ENCODE measurements at places on chromosomes 2 and 18. TPM values are rescaled to one million over a fixed set of nuclear protein-coding genes. Genes with fewer than 3 reads are reported as not detected.

The CPO gene
- total RNA-seq: 0.58 TPM

- no peak for DNase-seq
Measured at GRCh38 chr18:805008-805754, 6.9 kb downstream of the YES1 start.

DNA sequence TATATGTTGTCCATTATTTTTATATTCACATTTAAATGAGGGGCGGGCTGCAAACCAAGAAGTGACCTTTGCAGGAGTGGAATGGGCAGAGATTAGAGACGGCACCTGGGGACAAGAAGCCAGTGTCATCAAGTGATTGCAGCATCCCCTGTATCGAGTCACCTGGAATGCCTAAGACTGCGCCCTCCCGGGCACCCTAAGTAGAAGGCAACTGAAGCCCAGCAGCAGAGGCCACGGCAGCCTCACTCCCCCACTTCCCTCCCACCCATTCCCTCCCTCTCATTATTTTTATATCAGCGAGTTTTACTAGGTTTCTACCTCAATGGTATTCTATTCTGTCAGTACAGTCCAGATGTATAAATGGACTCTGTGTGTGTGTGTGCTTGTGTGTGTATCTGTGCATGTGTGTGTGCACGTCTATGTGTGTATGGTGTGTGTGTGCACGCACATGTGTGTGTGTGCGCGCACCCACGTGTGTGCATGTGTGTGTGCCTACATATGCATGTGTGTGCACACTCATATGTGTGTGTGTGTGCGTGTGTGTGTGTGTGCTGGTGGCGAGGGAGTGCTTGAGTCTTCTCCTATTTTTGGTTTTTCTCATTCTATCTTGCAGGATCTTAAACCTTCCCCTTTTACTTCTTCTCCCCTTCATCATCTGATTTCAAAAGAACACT lies 106.8 kb upstream of the SLC66A3 start:
- DNase-seq: no peak

The HAAO gene
- 22.0 TPM for total RNA-seq

GRCh38 chr2:148231858-148232257 lies 211.0 kb downstream of the MBD5 start:
- no peak for DNase-seq

The NAT8 gene
- total RNA-seq: not detected

DNA sequence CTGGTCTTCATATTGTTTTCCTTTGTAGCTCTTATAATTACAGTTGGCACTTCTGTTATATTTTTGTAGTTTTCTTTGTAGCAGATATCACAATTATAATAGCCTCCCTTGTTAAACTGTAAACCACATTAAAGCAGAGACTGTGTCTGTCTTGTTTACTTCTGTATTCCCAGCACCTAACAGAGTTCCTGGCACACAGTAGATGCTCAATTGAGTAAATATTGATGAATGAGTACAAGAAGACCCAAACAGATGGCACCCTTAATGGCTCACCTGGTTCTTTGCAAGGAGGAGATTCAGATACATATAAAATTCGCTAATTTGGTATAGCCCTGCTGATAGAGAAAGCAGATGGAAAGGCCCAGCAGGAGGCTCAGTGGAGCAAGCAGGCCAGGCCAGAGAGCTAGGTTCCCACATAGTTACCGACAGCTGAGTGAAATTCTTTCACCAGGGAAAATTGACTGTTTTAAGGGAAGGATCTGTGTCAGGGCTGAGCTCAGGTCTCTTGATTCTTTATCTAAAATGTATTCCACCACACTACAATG lies 120.1 kb downstream of the NUP35 start:
- no peak for DNase-seq

DNA sequence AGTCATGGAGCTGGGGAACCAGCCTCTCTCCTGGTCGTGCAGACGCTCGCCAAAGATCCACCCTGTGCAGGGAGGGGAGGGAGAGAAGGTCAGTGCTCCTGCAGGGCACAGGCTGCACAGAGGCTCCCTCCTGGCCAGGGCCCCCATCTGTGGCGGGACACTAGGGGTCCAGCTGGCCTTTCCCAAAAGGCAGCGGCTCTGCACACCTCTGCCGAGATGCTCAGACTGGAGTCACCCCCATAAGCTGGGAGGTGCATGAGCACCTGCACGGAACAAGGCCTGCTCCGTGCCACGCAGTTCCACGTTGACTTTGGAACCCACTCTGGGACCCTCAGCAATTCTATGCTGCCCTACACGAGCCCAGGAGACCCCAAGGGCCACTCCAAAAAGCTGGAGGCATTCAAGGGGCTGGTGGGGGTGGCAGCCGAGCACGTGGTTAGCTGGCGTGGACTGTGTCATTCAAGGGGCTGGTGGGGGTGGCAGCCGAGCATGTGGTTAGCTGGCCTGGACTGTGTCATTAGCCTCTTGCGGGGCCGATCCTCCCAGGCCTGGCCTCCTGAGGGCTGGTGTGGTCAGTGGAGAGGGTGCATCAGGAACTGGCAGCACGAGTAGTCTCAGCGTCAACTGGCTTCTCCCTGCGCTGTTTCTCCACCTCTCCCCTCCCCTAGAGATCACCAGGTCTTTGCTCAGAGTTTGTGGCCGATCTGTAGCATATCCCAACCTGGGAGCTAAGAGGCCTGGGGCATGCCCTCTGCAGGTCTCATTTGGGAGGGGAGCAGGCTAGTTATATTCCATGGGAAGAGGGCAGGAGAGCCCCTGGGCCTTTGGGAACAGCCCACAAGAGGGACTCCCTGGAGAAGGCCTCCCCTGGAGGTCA lies 9.8 kb downstream of the SNORC start:
- no peak for DNase-seq

- no peak for DNase-seq
Measured at GRCh38 chr2:30472326-30472725, 25.3 kb downstream of the LCLAT1 start.

- DNase-seq: no peak
Measured at GRCh38 chr2:55961318-55961911, 37.8 kb upstream of the EFEMP1 start.

DNA sequence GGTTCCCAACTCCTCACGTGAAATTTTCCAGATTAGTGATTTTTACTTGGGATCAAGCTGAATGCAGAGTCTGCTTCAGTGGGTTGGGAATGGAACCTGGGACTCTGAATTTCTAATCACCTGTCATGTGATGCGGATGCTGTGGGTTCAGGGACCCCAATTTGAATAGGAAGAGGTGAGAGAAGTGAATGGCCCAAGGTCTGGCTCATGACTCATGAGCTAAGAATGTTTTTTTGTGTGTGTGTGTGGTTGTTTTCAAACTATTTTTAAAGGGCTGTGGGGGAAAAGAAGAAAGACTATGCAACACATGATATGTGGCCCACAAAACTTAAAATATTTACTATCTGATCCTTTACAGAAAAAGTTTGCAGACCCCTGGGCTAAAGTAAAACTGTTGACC lies 108.5 kb upstream of the CYRIA start:
- no peak for DNase-seq

DNA sequence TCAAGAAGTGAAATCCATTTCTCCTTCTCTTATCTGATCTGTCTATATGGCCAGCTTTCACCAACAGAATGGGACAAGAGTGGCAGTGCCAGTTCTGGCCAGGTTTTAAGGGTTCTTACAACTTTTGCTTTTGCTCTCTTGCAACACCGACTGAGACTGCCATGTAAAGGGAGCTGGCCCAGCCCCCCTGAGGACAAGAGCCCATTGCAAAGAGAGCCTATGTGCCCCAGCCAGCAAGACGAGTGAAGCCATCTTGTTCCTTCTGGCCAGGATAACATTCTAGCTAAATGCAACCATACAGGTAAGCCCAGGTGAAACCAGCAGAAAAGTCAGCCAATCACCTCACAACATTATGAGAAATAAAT lies 101.0 kb upstream of the RND3 start:
- no peak for DNase-seq

- peak; percentile 72 for DNase-seq
Measured at GRCh38 chr2:202317080-202317857, 51.7 kb downstream of the NOP58 start.

The GCG gene
- total RNA-seq: 0.62 TPM

The NEURL3 gene
- total RNA-seq: 0.33 TPM

The CXCR1 gene
- 1.8 TPM for total RNA-seq

The SMC6 gene
- 17.2 TPM for total RNA-seq

DNA sequence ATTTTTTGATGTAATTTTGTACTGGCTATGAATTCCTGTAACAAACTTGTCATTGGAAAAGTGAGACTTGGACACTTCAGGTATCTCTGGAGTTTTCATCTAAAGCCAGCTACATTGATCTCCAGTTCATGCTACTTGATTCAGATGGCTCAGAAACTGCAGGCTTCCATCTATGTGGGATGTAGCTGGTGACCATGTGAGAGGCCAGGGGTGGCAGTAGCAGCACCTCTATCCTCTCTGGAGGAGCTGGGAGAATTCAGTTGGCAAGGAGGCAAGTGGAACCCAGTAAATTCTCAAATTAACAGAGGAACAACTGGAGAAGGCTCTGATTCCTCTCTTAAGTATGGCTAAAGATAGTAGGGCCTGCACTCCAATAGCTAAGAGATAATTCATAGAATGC lies 10.0 kb upstream of the SPTBN1 start:
- no peak for DNase-seq

The IL37 gene
- not detected for total RNA-seq

GRCh38 chr18:75551071-75551470 lies 123.6 kb upstream of the SMIM21 start:
- no peak for DNase-seq

GRCh38 chr2:42693688-42694479 lies 70.1 kb downstream of the OXER1 start:
- DNase-seq: no peak

DNA sequence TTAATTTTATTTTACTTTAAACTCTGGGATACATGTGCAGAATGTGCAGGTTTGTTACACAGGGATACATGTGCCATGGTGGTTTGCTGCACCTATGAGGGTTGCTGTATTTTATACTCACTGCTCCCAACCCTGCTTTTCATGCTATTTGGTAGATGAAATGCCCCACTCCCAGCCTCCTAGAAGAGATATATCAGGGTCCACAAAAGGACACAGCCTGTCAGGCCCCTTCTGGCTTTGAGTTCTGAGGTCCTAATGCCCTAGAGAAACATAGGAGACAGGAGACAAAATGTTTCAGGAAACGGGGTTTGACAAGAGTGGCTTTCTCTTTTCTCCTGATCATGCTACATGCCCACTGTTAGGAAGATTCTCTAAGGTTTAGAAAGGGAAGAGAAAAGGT lies 27.1 kb upstream of the SOX11 start:
- no peak for DNase-seq

DNA sequence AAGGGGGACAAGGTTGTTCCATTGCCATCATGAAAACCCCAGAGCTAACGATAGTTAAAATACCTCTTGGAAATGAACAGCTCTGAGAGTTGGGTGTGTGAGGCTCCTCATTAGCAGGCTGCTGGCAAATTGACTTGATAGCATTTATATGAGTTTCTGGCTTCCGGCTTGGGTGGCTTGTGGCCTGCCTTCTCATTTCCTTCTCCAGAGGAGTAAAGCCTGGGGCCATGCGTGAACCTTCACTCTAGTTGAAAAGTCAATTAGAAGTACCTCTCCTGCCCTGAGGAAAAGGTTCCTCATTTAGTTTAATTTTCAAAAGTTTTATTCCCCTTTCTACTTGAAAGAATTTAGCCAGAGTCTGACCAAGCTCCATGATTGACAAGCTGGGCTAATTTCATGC lies 67.1 kb downstream of the MGAT5 start:
- DNase-seq: peak; percentile 49

DNA sequence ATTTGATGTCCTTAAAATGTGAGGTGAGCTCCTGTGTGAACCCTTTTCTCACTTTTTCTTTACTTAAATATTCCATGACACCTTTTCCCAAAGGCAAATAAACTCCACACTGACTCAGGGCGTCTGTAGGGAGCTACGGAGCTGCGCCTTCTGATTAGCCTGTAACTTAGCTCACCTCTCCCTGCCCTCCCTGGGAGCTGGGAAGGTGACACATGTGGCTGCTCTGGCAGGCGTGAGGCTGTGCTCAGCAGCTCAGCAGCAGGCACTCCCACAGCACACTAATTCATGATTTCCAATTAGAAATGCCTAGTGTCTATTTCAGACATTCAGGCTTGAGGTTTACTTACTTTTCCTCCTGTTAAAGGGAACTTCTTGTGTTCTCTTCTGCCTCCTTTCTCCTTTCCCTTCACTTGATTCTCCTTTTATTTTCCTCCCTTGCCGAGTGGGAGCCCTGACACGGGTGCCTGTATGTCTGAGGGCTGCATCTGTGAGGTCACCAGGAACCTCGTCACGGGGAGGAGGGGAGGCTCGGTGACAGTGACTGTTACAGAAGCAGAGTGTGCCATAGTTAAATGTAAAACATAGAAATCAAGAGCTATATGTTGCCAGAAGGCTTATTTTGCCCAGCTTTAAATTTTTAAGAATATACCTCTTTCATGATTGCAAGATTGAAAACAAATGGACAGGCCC lies 437.1 kb downstream of the DCDC2C start:
- no peak for DNase-seq

The MC2R gene
- not detected for total RNA-seq

The KCNF1 gene
- total RNA-seq: not detected

DNA sequence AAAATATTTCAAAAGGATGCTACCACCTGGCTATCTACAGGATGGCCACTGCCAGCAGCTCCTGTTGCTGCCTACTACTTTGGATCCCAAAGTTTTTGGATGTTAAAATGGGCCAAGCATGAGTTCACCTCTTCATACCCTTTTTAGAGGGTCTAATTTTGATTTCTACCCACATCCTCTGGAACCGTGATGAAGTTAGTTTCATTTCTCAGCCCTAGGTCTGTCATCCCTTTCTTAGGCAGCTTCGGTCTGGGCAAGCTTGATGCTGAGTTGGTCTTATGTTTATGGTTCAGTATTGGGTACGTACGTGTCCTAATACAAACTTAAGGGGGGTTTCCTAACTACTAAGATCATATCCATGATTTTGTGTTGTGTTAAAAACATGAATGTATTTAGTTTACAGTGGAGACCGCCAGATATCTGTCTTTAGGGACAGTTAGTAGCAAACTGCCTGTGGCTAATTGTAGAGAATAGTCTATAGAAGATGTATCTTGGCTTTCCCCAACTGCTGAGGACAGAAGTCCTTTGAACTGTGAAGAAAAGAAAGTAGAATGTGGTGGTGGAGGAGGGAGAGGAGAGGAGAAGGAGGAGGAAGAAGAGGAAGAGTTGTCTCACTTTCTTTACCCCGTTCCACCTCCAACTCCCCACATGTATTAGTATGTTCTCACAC lies 184.9 kb downstream of the UBE2E3 start:
- no peak for DNase-seq
